ENCODE measurements at places on chromosomes 13 and 19. TPM values are rescaled to one million over a fixed set of nuclear protein-coding genes. Genes with fewer than 3 reads are reported as not detected.

ZNF121 gene
- 28.4 TPM for total RNA-seq

ZNF527 gene
- 5.5 TPM for total RNA-seq

PDE4C gene
- total RNA-seq, result 0.87 TPM

ZNF837 gene
- total RNA-seq, result 3.2 TPM

MYADM gene
- 9.3 TPM for total RNA-seq

YJEFN3 gene
- total RNA-seq, result 0.33 TPM

TYROBP gene
- not detected for total RNA-seq

ATP4B gene
- total RNA-seq, result not detected

PSG7 gene
- total RNA-seq, result 0.44 TPM

ZNF491 gene
- 3.8 TPM for total RNA-seq

Measured in smooth muscle cell of trachea (primary cell).